ENCODE measurements at places on chromosomes 6 and 20. TPM values are rescaled to one million over a fixed set of nuclear protein-coding genes. Genes with fewer than 3 reads are reported as not detected.

ADGB gene
- total RNA-seq = not detected

DNA sequence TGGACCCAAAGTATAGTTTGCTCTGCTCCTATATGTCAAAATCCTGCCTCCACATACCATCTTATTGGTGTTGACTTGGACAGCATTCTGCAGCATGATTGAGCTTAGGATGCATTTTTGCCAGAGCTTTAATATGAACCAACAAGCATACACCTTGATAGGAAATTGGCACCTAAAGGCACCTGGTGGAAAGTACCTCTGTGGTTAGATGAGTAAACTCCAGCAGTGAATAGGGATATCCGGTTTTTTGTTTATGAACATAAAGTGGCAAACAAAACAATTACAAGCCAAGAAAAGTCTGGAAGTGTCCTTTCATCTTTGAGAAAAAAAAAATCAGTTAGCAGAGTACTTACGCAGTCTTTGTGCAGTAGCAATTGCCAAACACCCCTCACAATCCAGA lies 6.2 kb upstream of the CYP24A1 start:
- DNase-seq = no peak

NR2E1 gene
- not detected for total RNA-seq

DNA sequence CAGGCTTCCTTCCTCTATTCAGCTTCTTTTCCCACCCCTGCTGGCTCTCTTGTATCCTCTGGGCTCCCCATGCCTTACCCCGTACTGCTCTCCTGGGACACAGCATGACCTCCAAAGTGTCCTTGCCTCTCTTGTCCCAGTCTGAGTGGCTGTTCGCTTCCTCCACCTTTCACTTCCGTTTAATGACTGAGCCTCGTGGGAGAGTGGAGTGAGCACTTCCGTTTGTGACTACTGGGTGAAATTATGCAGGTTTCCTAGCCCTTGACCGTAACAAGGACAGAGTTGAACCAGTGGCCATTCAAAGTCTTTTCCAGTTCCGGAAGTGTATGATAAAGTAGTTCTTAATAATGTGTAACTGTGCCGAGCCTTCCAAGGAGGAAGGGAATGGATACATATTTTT lies 109.2 kb downstream of the ARID1B start:
- DNase-seq = no peak

ERVFRD-1 gene
- total RNA-seq = not detected
